ENCODE measurements at places on chromosomes 1 and 21.

DNA sequence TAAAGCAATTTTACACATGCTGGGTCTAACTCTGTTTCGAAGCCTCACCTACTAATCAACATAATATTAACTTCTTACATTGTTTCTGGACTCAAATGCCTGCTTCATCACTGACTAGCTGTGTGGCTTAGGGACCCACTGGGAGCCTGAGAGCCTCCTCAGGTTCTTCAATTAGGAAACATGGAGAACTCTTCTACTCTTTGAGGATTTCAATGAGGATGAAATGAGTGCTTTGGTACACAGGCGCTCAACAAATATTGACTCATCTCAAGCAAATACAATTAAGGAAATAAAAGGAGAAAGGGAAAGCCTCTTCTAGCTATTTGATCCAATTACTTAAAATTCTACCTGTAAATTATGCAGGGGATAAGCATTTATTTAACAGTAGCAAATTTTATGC, 84.4 kb upstream of the JAK1 start:
- DNase-seq = no peak

DNA sequence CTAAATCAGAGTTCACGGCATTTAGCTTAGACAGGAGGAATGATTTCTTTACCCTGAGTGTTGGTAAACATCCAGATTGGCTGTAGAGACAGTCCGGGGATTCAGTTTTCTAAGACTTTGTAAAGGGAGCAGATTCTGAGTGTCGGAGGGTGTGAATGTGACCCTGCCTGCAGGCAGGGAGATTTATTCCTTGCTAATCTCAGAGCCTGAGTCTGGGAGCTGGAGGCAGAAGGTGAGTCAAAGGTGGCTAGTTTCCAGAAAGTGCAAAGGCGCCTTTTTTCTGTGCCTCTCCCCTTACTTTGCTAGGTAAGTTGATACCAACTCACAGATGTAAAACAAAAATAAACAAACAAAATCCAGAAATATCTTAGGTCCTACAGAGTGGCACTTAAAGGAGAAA, 11.7 kb downstream of the ATP1B1 start:
- DNase-seq = no peak

DNA sequence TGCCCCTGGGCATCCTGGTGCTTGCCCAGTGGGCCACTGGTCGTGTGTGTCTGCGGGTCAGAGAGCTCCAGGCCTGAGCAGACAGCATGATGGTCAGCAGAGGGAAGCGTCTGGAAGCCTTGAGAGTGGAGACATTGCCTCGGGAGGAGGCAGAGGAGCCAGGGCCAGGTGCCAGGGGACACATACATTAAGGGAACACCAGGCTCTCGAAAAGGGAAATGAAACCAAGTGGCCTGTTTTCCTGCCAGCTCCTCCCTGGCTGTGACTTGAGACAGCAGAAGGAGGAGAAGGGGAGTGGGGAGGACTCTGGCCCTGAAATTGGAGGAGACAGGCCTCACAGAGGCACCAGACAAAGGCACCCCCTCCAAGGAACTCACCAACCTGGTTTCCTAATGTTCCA, 62.4 kb upstream of the LRP8 start:
- DNase-seq = no peak

DNA sequence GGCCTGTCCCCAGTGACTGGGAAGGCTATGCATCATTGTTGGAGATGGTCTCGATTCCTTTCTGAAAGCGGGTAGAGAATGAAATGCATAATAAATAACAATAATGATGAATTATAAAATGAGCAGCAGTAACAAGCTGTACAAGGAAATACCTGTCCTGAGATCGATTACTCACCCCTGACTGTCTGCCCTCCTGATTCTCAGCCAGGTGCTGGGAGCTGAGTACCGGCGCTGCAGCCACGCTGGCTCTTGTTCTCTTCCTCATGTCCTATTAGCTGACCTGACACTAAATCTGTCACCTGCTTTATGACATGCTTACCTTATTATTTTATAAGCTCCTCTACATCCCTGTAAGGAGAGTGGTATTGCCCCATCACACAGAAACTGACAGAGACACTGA, 3.4 kb downstream of the AGPAT3 start:
- no peak for DNase-seq

DNA sequence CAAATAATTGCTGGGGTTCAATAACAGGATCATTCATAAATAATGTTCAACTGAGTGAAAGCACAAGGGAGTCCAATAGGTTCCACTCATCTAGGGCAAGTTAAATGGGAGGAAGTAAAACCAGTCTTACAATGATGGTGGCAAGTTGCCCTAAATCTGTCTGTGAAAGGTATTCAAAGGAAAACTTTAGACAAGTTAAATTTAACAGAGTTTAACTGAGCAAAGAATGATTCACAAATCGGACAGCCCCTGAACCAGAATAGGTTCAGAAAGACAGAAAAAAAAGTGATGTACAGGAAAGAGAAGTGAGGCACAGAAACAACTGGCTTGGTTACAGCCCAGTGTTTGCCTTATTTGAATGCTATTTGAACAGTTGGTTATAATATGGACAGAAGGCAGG, 183.5 kb upstream of the ADGRL4 start:
- DNase-seq = no peak

DNA sequence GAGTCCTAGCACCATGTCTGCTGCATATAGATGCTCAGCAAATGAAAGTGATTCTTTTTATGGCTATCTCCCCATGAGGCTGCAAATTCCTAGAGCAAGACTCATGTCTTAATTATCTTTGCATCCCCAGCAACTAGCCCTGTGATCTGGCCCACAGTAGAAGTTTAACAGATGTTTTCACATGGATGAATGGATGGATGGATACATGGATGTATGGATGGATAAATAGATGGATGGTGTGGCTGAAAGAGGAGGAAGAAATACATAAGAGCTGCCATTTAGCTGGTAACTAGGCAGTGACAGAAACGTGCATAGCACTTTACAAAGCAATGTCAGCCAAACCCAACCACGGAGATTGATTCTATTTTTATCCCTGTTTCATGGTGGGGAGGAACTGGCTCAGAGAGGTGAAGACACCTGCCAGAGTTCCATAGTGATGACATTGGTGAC, 32.7 kb upstream of the ZBTB40 start:
- peak; percentile 40 for DNase-seq

- no peak for DNase-seq
These were observed 373.3 kb downstream of the TTLL7 start for GRCh38 chr1:83625646-83626045.

DNA sequence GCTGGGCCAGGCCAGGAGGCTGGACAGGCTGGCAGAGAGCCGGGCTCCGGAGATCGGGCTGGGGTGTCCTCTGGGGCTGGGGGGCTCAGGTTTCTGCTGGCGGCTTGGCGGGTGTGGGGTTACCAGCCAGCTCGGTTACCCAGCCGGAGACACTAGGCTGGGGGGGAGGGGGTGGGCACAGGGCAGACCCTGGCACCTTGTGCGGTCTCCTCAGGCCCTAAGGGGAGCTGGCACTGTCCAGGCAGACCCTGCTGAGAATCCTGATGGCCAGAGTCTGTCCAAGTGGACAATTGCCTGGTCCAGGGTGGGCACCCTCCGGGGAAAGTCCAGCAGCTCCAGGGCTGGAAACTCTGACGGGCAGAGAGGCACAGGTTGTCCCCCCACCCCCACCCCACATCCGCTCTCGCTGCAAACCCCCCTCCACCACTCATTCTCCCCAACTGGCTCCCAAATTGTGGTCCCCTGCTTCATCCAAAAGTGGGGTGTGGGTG, 6.7 kb downstream of the ZBTB7B start:
- DNase-seq = no peak

Measured in SHP77 (cell line).